ENCODE measurements at places on chromosomes 5 and 9. TPM values are rescaled to one million over a fixed set of nuclear protein-coding genes. Genes with fewer than 3 reads are reported as not detected.

GRCh38 chr5:54520438-54520846, 2.9 kb downstream of the SNX18 start:
- H3K4me3 ChIP-seq = peak overlapping the region; percentile 96
- H3K27me3 ChIP-seq = no peaks in the 10 kb centered on the region
- H3K36me3 ChIP-seq = no peaks in the 10 kb centered on the region

DNA sequence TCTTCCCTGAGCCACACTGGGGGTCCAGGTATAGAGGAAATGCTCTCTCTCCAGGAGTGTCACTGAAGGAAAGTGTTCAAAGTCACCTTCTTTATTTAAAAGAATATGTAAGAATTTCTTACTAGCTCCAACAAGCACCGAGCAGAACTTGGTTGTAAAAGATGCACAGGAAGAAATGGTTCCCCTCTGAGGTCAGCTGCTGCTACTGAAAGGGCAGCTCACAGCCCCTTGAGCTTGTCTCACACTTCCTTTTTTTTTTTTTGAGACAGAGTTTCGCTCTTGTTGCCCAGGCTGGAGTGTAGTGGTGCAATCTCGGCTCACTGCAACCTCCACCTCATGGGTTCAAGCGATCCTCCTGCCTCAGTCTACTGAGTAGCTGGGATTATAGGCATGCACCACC, 77.2 kb downstream of the PRRT1B start:
- no peak overlapping the region for H3K4me3 ChIP-seq
- no peaks in the 10 kb centered on the region for H3K4me1 ChIP-seq
- H3K27me3 ChIP-seq = no peaks in the 10 kb centered on the region
- H3K36me3 ChIP-seq = peaks cover 3% of the 10 kb centered on the region
- DNase-seq = no peak

- no peaks in the 10 kb centered on the region for H3K36me3 ChIP-seq
- no peak for DNase-seq
- no peak overlapping the region for H3K27ac ChIP-seq
- no peak overlapping the region for H3K4me3 ChIP-seq
- peaks cover 7% of the 10 kb centered on the region for H3K4me1 ChIP-seq
- no peaks in the 10 kb centered on the region for H3K27me3 ChIP-seq
Measured at GRCh38 chr9:98020476-98021145, 35.9 kb upstream of the NANS start.

DNA sequence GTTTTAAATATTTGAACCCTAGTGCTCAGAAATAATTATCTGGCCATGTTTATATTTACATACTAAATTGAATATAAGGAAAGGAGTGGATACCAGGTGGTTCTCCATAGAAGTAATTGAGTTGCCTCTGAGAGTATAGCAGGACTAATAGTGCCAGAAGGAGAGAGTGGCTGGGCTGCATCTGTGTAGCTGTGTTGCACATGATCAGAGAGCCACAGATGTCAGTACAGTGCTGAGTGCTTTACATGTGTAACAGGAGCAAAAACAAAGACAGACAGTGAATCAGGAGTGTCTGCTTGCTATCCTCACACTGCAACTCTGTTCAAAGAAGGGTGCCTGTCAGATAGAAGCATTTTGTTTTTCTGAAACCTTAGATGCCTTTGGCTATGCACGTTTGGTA, 353.9 kb upstream of the PAPPA start:
- no peaks in the 10 kb centered on the region for H3K27me3 ChIP-seq
- no peak overlapping the region for H3K4me3 ChIP-seq
- DNase-seq = no peak
- H3K27ac ChIP-seq = no peak overlapping the region
- no peaks in the 10 kb centered on the region for H3K4me1 ChIP-seq

DNA sequence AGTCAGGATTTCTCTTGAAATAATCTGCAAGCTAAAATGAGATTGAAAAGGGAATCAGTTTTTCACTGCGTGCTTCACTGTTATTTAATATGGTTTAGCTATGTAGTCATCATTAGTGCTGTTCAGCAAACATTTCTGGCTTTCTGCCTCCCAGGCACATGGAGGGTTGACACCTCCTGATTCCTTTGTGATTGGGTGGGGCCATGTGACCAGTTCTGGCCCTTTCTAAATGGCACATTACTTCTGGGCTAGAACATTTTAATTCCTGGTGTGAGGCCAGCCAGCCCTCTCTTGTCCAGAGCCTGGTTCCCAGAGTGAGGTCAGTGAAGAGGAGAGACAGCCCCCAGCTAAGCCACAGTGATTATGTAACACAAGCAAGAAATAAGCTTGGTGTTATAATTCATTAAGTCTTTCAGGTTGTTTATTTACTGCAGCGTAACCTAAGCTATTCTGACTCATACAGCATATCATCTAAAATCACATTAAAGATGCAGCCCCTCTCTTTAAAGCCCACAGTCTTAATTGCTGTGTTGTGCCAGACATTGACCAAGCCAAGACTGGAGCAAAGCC, 17.4 kb upstream of the ARSI start:
- H3K4me1 ChIP-seq = no peaks in the 10 kb centered on the region
- no peak overlapping the region for H3K27ac ChIP-seq
- no peak overlapping the region for H3K4me3 ChIP-seq
- H3K27me3 ChIP-seq = no peaks in the 10 kb centered on the region
- peak; percentile 69 for DNase-seq

- DNase-seq = no peak
- H3K27me3 ChIP-seq = no peaks in the 10 kb centered on the region
- no peak overlapping the region for H3K27ac ChIP-seq
- no peaks in the 10 kb centered on the region for H3K36me3 ChIP-seq
- no peaks in the 10 kb centered on the region for H3K4me1 ChIP-seq
Measured at GRCh38 chr5:152813526-152813925, 408.4 kb upstream of the NMUR2 start.

DNA sequence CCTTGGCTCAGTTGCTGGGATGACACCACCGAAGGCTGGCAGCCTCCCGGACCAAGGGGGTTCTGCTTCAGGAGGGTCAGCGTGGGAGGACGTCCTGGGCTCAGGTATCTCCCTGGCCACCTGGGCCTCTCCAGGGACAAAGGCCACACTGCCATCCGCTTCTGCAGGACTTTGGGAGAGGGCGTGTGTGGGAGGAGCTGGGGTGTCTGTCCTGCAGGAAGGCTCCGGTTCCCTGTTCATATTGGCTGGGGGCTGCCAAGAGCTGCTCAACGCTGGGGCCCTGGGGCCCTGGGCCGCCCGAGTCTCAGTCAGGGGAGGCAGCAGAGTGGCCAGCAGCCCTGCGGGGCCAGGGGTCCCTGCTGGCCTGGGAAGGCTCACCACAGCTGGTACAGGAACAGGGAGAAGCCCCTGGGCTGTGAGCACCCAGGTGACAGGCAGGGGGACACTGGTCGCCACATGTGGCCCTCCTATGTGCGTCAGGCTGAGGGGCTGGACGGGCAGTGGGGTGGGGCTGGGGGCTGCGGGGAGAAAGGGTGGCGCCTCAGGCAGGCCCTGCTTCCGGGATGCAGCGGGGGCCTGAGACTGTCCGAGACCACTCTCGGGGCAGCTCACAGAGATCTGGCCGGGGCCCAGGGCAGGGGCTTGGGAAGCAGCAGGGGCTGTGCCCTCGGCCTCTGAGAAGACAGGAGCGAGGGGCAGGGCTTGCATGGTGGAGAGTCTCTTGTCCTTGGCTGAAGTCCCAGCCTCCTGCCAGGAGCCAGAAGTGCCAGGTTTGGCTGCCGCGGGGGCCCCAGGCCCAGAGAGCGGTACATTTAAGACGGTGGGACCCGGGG, 4.9 kb upstream of the CARD9 start:
- DNase-seq = no peak
- no peaks in the 10 kb centered on the region for H3K27me3 ChIP-seq
- no peaks in the 10 kb centered on the region for H3K4me1 ChIP-seq
- H3K27ac ChIP-seq = no peak overlapping the region
- no peaks in the 10 kb centered on the region for H3K36me3 ChIP-seq

- DNase-seq = no peak
- H3K27ac ChIP-seq = no peak overlapping the region
- H3K27me3 ChIP-seq = no peaks in the 10 kb centered on the region
Measured at GRCh38 chr9:130339306-130339705, 73.7 kb downstream of the HMCN2 start.

The IRX1 gene
- polyA plus RNA-seq = 0.17 TPM

The GZMA gene
- polyA plus RNA-seq = 7.1 TPM

The SPATA6L gene
- polyA plus RNA-seq = 42.3 TPM
